ENCODE measurements at places on chromosomes 2 and 18.

DNA sequence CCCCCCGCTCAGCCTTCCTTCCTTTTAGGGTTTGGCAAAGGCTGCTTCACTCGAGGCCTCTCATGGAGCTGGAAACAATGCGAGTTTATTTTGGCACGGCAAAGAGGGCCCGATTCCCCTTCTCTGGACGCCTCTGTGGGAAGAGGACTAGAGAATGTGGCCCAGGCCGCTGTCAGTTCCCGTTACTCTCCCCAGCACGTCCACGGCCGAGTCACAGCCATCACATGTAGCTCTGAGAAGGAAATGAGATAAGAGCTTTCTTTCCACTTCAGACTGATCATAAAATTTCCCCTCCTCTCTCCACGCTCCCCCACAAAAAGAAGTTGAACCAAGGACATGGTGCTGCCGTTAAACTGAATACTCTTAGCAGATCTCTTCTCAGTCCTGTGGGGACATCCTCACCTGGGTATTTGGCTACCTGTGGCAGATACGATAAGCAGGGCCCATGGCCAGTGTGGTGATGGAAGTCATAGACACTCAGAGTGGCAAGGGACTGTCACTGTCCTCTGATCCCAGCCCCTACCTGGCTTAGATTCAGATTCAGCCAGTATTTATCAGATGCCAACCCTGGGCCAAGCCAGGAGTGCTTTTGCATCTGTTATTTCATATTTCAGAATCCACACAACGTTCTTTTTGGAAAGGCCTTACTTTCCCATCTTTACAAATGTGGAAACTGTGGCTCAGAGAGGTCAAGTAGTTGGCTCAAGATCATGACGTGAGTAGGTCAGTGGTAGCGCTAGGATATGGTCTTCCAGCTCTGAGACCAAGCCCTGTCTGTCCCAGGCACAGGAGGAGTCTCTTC lies 101.2 kb downstream of the MCFD2 start:
- peak; percentile 78 for DNase-seq

DNA sequence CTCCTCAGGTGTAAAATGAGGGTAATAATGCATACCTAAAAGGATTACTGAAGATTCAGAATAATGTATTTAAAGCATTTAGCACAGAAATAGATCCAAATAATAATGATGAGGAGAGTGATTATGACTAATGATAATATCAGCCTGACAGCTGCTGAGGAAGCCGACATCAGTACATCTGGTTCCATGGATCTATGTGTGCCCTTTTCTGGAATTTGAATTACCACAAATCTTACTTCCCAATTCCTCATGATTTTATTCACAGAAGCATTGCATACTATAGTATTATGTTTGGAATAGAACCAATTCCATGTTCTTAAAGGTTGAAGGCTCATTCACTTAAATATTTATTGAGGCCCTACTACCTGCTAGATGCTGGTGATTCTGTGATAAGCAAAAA lies 248.9 kb upstream of the THUMPD2 start:
- peak; percentile 73 for DNase-seq

- DNase-seq, result peak; percentile 31
Measured at GRCh38 chr2:67221266-67221665, 175.9 kb upstream of the ETAA1 start.

DNA sequence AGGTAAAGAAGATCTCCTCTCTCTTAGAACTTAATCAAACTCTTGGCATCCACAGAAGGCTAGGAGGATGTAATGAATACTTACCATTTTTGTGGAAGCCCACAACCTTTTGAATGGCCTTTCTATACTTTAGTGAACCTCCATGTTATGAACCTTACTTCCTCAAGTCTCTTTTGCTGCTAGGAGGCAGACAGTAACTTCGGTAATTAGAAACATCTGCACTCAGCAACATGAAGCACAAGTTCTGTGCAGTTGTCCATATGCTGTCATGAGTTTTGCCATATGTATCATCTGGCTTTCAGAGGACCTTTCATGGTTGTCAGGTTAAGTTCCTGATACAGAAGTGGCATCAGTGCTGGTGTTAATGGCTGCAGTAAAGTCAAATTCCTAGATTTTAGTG lies 50.4 kb downstream of the PDK1 start:
- DNase-seq, result peak; percentile 64

- DNase-seq, result no peak
Measured at GRCh38 chr2:169493360-169493759, 14.1 kb downstream of the BBS5 start.

GRCh38 chr2:182522972-182523473 lies 96.2 kb upstream of the PDE1A start:
- DNase-seq, result no peak

DNA sequence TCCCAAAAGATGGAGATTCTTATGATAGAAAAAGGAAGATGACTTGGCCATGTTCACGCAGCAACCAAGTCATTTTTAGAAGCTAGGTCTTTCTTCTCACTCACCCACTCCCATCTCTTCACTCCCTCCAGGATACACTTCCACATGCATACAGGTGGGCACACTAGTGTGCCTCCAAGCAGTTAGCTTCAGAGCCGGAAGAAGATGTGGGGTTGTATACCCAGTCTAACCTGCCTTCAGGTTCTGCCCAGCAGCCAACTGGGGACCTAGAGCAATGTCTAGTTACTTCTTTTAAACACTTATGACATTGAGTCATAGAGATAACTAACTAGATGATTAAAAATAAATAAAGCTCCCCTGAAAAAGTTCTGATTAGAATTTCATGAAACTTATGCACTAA lies 21.8 kb upstream of the TANK start:
- no peak for DNase-seq

DNA sequence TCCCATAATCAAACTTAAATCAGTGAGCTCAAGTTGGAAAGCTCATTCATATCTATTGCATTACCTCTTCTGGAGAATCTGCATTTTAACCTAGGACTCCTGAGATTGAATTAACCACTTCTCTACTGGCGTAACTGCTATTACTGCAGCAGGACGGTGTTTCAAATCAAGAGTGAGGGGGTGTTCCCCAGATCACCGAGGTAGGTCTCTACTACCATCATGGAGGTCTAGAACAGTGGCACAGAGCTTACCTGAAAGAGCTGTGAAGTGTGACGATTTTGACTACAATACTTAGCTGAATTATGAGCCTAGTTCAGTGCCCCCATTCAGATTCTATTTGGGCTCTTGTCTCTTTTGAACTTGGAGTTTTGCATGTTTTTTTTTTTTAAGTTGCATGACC lies 119.5 kb downstream of the POLE4 start:
- no peak for DNase-seq

DNA sequence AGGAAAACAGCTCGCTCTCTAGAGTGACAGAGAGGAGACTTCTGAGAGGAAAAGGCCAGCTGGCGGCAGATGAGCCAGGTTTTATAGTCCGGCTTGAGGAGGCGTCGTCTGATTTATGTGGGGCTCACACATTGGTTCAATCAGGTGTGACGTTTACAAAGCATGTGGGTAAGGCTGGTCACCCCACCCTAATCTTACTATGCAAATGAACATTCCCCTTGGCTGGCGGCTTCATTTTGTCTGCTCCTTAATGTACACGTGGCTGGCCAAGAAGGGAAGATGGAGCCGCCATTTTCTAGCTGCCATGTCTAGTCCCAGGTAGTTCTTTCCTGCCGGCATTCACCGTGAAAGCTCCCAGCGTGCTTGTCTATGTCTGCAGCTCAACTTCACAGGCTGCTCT lies 299.1 kb upstream of the SPRED2 start:
- DNase-seq, result no peak

DNA sequence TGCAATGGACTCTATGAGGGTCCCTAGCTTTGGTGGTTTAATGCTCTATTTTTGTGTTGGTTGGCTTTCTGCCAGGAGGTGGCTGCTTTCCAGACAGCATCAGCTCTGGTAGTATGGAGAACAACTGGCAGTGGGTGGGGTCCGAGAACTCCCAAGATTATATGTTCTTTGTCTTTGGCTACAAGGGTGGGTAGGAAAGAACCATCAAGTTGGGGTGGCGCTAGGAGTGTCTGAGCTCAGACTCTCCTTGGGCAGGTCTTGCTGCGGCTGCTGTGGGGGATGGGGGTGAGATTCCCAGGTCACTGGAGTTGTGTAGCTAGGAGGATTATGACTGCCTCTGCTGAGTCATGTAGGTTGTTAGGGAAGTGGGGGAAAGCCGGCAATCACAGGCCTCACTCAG lies 976.1 kb upstream of the GYPC start:
- DNase-seq, result no peak

GRCh38 chr2:197556456-197556855 lies 40.6 kb downstream of the MOB4 start:
- DNase-seq, result peak; percentile 19

DNA sequence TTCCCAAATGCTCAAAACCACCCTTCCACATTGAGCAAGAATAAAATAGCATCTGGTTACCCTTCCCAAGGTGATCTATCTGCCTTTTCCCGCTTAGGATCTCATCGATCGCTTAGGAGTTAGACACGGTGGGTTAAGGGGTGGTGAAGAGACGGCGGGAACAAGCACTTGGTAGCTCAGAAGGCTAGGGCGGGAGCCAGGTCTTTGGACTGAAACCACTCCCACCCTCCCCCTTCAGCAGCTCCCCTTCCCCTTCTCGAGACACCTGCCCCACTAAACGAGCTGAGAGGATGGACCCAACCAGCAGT lies 513 bp downstream of the THOC1 start:
- DNase-seq, result no peak

- DNase-seq, result no peak
Measured at GRCh38 chr2:24939353-24939752, 19.3 kb upstream of the ADCY3 start.

GRCh38 chr18:10164271-10165071 lies 250.7 kb downstream of the VAPA start:
- no peak for DNase-seq

All from fibroblast of skin of scalp (primary cell).